ENCODE measurements at places on chromosomes 3 and 15.

DNA sequence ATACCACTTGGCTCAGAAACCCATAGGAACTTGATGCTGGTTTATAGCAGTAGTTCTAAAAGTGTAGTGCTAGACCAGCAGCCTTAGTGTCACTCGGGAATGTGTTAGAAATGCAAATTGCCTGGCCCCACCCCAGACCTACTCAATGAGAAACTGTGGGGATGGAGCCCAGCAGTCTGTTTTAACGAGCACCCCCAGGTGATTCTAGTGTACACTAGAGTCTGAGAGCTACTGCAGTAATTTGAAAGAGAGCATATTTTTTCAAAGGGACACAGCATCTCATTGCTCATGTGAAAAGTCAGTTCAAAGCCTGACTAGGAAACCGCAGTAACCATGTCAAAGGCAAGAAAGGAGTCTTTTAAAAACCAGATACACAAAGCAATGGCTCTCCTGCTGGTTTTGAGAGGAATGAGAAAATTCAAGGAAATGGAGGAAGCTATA, 313.4 kb downstream of the SQOR start:
- DNase-seq: no peak

- no peak for DNase-seq
Observed at GRCh38 chr3:126340596-126340942, 16.6 kb downstream of the KLF15 start.

DNA sequence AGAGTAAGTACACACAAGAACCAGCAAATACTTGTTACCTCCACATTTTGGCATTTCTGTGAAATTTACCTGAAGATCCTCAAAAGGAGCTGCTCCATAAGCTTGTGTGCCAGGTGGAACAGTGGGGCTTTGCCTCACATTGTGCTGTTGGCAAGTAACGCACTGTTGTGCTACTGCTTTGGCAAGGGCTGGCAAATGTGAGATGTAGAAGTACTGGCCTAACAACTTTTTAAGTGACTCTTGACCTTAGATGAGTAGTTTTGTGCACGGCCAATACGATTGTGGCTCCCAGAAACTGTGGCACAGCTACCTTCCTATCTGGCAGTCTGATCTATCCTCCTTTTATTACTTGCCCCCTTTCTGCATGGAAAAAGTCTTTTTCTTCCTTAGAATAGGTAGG, 337.0 kb downstream of the KCNH8 start:
- DNase-seq: no peak

GRCh38 chr3:42901073-42901415, 4.9 kb upstream of the ZNF662 start:
- DNase-seq: no peak

DNA sequence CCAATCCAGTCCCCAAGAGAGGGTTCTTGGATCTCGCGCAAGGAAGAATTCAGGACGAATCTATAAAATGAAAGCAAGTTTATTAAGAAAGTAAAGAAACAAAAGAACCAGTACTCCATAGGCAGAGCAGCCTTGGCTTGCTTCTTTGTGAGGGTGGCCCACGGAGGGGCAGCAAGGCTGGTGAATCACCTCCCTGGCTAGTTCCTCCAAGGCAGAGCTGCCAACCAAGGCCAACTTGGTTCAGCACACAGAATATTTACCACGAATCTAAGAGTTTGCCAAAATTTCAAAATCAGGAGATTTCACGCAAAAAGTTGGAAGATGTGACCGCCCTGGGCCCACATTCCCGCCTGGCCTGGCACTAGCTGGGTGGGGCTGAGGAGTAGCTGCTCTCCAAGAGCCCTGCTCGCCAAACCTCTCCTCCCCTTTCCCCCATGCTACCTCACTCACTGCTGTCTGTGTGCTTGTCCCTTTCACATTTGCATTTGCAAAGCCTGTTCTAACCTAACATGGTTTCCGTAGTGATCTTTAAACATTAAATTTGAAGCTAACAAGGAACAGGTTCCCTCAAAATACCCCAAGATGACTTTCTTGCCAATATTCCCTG, 26.2 kb upstream of the DCUN1D1 start:
- DNase-seq: no peak

- DNase-seq: no peak
Observed at GRCh38 chr3:129382366-129382765, 46.1 kb downstream of the EFCAB12 start.

DNA sequence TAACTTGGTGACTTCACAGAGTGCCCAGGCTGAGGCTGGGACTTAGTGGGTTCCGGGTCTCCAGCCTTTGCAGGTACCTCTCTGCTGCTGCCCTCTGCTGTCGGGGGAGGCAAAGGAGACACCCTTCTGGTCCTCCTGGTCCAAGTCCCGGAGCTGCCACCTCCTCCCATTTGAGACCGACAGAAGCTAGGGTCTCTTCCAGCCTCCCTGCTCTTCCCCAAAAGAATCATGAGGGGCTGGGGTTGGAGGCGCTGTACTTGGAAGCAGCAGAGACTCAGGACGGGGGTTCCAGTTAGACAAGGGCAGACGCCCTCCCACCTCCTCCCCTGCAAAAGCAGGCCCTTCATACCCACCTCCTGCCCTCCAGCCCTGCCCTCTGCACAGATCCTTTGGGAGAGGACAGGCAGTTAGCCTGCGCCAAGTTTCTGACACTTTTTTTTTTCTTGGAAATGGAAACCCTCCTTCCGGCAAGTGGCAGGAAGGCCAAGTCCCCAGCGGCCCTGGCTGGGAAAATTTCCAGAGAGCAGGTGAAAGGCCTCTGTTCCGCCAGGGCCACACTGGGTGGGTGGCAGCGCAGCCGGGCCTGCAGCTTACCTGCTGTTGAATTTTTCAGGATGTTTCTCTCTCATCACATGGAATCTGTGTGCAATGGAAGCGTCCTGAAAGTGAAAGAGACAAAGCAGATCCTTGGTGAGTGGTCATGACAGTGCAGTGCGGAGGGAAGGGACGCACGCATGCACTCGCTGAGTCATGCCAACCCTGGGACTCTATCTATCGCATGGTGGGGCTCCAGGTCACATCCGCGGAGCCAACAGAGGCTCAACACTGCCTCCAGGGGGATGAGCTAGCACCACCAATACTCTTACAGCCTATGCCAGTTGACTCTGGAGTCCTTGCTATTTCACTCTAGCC, 119.9 kb downstream of the DGKG start:
- peak; percentile 39 for DNase-seq

DNA sequence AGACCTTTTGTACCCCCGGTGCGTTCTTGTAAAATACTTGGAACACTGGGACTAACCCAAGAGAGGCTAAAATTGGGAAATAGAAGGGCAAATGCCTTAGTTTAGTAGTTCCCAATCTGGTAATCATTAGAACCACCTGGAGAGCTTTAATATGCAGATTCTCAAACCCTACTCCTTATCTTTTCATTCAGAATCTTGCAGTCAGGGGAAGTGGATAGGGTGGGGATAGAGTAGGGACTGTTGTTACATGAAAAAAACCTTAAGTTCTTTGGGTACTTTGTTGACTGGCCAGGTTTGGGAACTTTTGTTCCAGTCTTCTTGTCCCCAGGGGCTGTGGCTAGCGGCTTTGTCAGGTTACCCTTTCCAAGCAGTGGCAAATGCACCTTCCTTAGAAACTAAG, 15.9 kb downstream of the MAPKBP1 start:
- DNase-seq: no peak

GRCh38 chr3:21752749-21753347, 1.8 kb upstream of the ZNF385D start:
- peak; percentile 69 for DNase-seq

GRCh38 chr3:70358978-70359580, 46.6 kb upstream of the MDFIC2 start:
- DNase-seq: peak; percentile 10

DNA sequence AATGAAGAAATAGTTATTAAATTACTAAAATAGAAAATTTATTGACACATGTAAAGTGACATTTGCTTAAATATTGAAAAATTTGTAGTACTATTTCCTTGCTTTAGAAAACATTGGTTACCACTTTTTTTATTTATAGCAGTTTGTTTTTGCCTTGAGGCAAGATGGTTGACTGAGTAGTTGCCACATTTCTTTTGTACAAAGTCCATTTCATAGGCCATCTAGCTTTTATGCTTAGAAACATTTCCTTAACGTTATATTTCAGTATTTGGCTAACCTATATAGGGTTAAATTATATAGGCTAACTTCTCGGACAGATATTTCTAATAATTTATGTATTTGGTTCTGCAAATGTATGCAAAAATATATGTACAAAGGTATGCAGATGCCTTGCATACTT, 17.1 kb downstream of the CTNNB1 start:
- no peak for DNase-seq

DNA sequence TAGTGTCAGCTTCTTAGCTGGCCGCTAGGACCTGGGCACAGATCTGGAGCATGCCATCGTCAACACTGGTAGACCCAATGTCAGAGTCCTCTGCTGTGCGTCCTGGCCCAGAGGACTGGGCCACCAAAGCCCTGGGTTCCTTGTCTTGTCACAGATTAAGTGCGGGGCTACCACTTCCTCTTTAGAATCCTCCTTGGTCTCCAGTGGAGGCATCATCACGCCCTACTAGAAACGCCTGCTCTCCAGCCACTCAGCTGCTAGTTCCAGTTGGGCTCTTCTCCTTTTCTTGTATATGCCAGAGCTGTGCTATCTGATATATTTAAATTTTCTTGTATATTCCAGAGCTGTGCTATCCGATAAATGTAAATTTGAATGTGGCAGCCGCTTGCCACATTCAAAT, 11.2 kb downstream of the PPCDC start:
- no peak for DNase-seq

GRCh38 chr3:126034481-126035361, 49.2 kb downstream of the SLC41A3 start:
- no peak for DNase-seq

DNA sequence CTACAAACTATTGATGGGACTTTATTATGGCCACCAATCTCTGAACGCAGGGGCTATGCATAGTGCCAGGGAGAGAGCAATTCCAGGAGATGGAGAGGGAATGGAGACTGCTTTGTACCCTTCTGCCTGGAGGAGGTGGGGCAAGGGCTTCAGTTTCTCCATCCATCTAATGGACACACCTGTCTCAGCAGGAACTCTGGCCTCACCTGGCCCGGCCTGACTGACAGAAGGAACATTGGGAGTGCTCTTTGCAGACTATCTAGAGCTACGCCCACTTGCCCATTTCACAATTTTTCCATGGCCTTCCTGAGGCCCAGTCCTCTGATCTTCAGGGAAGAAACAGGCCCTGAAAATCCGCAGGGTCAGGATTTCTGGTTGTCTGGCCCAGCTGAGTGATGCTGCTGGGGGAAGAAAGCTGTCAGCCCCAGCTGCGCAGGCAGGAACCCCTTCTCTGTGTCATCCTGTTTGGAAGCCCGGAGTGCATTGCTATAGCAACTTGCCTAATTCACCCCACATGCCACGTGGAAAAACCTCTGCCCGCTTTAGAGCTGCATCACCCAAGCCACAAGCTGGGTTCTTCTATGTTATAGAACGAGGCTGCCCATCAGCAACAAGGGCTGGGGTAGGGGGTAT, 6.4 kb downstream of the ITGA11 start:
- DNase-seq: peak; percentile 69

DNA sequence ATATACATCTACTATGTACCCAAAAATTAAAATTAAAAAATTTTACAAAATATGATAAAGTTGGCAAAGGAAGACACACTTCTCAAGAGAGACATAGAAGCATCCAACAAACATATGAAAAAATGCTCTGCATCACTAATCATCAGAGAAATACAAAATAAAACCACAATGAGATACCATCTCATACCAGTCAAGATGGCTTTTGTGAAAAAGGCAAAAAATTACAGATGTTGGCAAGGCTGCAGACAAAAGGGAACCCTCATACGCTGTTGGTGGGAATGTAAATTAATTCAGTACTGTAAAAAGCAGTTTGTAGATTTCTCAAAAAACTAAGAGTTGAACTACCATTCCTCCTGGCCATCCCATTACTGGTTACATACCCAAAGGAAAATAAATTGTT, 581.7 kb upstream of the CCDC54 start:
- DNase-seq: no peak

DNA sequence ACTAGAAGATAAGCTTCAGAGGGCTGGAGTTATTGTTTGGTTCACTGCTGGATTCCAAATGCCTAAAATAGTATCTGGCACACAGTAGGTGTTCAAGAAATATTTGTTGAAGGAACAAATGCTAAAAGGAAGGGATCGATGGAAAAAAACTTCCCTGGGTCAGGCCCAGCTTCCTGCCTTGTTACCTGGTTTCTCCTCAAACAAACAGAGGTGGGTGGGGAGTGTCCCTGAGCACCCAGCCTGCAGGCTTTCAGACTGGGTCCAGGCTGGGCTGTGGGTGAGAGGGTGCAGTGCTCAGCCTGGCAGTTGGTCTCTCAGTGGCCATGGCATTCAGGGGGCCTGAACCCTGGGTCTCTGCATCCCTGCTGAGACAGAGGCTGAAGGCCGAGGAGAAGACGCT, 14.4 kb upstream of the STRA6 start:
- no peak for DNase-seq

DNA sequence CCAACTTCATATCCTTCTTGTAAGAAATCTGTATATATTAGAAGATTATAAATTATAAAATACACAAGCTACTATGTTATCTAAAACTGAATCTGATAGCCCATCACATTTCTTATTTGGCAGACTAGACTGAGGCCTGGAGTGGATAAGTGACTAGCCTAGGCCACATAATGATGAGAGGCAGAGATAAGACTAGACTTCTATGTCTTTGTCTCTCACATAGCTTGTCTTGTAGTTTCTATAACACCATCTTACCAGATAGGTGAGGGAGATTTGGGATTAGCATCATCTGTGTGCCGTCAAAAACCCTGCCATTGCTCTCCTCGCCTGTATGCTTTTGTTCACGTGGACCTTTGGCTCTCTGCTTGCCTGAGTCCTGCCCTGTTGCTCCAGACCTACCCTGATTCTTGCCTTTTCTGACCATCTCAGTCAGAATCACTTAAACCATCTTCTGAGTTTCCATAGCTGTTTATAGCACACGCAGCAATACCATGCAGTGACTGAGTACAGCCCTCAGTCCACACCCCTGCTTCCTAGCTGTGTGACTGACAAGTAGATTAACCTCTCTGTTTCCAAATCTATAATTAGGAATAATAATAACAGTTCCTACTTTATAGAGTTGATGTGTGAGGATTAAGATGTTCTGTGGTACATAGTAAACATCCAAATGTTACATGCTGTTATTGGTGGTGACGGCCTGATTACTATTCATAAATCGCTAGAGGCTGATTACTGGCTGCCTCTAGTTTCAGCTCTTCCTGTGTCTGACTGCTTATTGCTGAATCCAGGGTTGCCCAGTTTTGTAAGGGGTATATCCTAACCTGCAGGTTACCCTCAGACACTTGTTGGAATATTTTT, 49.7 kb downstream of the PDE8A start:
- no peak for DNase-seq

DNA sequence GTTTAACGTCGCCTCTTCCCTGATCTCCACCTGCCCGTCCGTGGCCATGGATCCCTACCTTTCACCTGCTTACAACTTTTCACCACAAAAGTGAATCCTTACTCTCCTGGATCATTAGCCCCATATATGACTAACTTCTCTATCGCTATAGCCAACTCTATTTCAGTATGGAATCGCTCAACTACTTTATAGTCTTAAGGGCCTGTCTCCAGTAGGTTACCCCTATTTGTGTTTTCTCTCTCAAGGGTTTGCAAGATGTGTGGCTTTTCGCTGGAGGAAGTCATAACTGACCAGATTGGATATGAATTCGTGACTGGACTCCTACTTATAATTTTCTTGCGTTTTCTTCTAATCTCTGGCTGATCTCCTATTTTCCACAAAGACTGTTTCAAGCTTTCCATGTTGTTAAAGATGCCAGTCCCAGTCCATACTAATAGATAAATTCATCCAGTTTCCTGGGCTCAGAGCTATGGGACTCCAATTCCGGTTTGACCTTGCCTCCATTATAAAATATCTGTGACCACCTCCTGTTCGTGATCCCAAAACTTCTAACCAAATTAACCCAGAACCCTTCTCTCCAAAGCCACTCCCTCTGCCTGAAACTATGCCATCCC, 1.3 kb upstream of the STAG1 start:
- DNase-seq: no peak

Measured in AG09309 (cell line).